Dermis microvascular lymphatic vessel endothelial cell (primary cell): ENCODE measurements at places on chromosomes 6 and 20. TPM values are rescaled to one million over a fixed set of nuclear protein-coding genes. Genes with fewer than 3 reads are reported as not detected.

ARMC2 gene
- total RNA-seq = 0.51 and 0.64 TPM in 2 replicates

IRF4 gene
- under 0.01 TPM in 1 of 2 replicates, not detected in the other for total RNA-seq

ATAT1 gene
- total RNA-seq = 2.7 and 3.4 TPM in 2 replicates

SPATS1 gene
- total RNA-seq = not detected in 2 replicates

GNL1 gene
- total RNA-seq = 43.1 and 53.1 TPM in 2 replicates

RPL10A gene
- total RNA-seq = 1,744 and 1,805 TPM in 2 replicates

PPP1R16B gene
- 135 and 166 TPM in 2 replicates for total RNA-seq

ADGRF4 gene
- total RNA-seq = not detected in 2 replicates

PLAGL2 gene
- total RNA-seq = 2.3 and 3.5 TPM in 2 replicates

SMLR1 gene
- total RNA-seq = not detected in 2 replicates

PLCB4 gene
- 2.1 and 4.0 TPM in 2 replicates for total RNA-seq

RFX6 gene
- not detected in 2 replicates for total RNA-seq

CD93 gene
- total RNA-seq = 71.6 and 101 TPM in 2 replicates

FOXP4 gene
- 3.2 and 5.8 TPM in 2 replicates for total RNA-seq
